CD4-positive, CD25-positive, alpha-beta regulatory T cell (primary cell): ENCODE measurements at places on chromosomes 7 and 10.

GRCh38 chr10:83603708-83604107, 535.6 kb upstream of the GHITM start:
- no peak overlapping the region for H3K4me3 ChIP-seq
- no peaks in the 10 kb centered on the region for H3K36me3 ChIP-seq
- H3K4me1 ChIP-seq = no peaks in the 10 kb centered on the region

DNA sequence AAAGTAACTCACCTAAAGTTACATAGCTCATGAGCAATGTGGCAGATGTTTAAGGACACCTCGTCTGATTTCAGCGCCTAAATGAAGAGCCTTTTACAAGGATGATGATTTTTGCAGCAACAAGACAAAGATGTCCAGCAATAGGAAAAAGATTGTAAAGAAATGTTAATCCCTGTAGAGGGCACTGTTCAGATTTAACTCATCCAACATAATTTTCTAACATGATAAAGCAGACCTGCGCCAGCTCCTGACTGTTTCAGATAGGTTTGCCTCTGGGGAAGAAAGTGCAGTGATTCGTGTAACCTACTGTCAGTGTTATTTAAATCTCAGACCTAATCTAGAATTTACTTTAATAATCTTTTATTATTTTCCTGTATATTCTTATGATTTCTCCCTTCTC, 595.2 kb downstream of the AUTS2 start:
- H3K27ac ChIP-seq = no peak overlapping the region
- H3K4me3 ChIP-seq = no peak overlapping the region
- no peaks in the 10 kb centered on the region for H3K4me1 ChIP-seq
- no peaks in the 10 kb centered on the region for H3K27me3 ChIP-seq
- no peaks in the 10 kb centered on the region for H3K36me3 ChIP-seq
- no peak for DNase-seq

DNA sequence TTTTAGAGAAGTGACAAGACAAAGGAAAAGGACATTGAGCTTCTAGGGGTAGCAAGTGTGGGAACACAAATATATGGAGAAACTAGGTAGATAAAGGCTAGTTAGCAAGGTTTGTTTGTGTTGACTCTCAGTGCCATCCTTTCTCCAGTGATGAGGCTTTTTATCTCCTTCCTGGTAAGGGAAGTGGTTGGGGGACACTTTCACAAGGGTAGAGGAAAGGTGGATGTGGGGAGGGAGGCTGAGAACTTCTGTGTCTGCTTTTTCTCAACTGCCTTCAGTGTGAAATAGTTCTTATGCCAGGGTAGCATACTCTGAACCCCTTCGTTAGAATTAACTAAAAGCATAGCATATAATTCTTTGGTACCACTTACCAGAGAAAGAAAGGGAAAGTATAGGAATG, 93.0 kb upstream of the STRIP2 start:
- no peaks in the 10 kb centered on the region for H3K36me3 ChIP-seq
- H3K27ac ChIP-seq = no peak overlapping the region
- peak; percentile 21 for DNase-seq
- no peaks in the 10 kb centered on the region for H3K27me3 ChIP-seq
- no peak overlapping the region for H3K4me3 ChIP-seq

DNA sequence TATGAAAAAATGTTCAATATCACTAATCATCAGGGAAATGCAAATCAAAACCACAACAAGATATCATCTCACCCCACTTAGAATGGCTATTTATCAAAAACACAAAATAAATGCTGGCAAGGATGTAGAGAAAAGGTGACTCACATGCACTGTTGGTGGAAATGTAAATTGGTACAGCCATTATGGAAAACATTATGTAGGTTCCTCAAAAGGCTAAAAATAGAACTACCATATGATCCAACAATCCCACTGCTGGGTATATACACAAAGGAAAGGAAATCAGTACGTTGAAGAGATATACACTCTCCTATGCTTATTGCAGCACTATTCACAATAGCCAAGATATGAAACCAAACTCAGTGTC, 50.2 kb downstream of the CDK1 start:
- H3K4me3 ChIP-seq = no peak overlapping the region
- no peaks in the 10 kb centered on the region for H3K36me3 ChIP-seq
- no peak overlapping the region for H3K27ac ChIP-seq

DNA sequence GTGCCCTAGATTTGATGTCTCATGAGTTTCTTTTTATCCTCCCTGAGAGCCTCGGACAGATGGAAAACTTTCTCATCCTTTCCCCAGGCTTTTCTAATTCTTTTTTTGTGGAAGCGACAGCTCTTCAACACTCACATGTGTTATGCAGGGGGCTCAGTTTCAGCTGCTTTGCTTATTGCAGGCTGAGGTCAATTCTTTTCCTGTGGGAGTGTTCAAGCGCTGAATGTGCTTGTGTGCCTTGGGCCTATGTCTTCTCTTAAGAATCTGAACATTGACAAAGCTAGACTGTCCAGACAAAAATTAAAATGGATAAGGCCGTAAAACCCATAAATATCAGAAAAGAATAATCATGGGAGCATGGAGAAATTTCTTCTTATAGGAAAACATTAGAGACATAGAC, 125.2 kb upstream of the STEAP4 start:
- no peak overlapping the region for H3K4me3 ChIP-seq
- H3K27ac ChIP-seq = no peak overlapping the region
- no peaks in the 10 kb centered on the region for H3K4me1 ChIP-seq
- DNase-seq = no peak
- no peaks in the 10 kb centered on the region for H3K27me3 ChIP-seq
